ENCODE measurements at places on chromosomes 13 and 19. TPM values are rescaled to one million over a fixed set of nuclear protein-coding genes. Genes with fewer than 3 reads are reported as not detected.

The MICOS13 gene
- total RNA-seq: 28.1 TPM

The ZNF543 gene
- 9.9 TPM for total RNA-seq

The CEACAM19 gene
- total RNA-seq: 2.6 TPM

The CEBPA gene
- total RNA-seq: 0.15 TPM

The RFPL4A gene
- total RNA-seq: not detected

The C13orf46 gene
- total RNA-seq: 0.50 TPM

The FFAR3 gene
- total RNA-seq: not detected

The PALM3 gene
- total RNA-seq: 0.99 TPM

The ZNF382 gene
- 12.9 TPM for total RNA-seq

The IZUMO4 gene
- total RNA-seq: 0.58 TPM

The ZNF266 gene
- total RNA-seq: 10.8 TPM

Measured in smooth muscle cell of trachea (primary cell).